ENCODE measurements at places on chromosomes 3 and 15. TPM values are rescaled to one million over a fixed set of nuclear protein-coding genes. Genes with fewer than 3 reads are reported as not detected.

Gene AGTR1
- not detected for polyA plus RNA-seq

Gene CNTN4
- polyA plus RNA-seq = not detected

Gene SHF
- polyA plus RNA-seq = 0.76 TPM

Gene POLQ
- polyA plus RNA-seq = 0.84 TPM

Gene C3orf22
- polyA plus RNA-seq = not detected

Gene SI
- polyA plus RNA-seq = not detected

Gene SLC24A5
- polyA plus RNA-seq = not detected

Gene FANCD2
- 2.4 TPM for polyA plus RNA-seq

Gene TMC3
- not detected for polyA plus RNA-seq

Gene ARL6IP5
- 653 TPM for polyA plus RNA-seq

Gene WDR93
- polyA plus RNA-seq = 0.16 TPM
